Astrocyte of the hippocampus (primary cell): ENCODE measurements at places on chromosomes 11 and 22.

GRCh38 chr11:122686111-122686510 is 30.6 kb downstream of the UBASH3B start:
- DNase-seq, result no peak

DNA sequence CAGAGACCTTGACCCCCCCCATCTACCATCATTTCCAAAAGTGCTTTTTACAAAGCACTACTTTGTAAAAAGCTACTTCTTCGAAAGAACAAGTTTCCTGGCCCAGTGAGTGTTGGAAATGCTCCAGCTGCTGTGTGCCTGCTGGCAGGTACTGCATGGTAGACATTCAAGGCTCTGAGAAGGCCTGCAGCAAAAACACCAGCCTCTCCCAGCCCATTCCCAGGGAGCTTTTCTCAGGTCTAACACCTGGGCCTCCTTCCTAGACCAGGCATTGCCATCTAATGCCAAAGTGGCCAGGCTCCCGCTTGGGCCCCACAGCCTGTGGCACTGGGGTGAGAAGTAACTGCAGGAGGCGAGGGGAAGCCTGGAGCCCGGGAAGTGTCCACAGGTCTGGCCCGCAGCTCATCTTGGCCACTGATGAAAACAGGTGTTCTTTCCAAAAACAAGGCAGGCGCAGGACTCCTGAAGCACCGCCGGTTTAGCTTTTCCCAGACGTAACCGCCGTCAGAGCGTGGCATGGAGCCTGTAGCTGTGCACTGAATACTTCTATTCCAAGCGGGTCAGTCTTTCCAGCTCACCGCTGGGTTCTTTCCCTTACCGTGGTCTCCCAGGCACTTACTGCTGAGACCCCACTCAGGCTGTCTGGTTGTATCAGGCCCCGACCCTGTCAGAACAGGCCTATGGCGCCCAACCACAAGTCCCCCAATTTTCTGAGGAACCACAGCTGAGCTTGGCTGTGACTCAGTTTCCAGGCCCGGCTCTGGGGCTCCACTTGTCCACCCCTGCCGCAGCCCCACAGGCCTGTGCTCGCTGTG is 1.2 kb upstream of the TCIRG1 start:
- DNase-seq, result no peak

DNA sequence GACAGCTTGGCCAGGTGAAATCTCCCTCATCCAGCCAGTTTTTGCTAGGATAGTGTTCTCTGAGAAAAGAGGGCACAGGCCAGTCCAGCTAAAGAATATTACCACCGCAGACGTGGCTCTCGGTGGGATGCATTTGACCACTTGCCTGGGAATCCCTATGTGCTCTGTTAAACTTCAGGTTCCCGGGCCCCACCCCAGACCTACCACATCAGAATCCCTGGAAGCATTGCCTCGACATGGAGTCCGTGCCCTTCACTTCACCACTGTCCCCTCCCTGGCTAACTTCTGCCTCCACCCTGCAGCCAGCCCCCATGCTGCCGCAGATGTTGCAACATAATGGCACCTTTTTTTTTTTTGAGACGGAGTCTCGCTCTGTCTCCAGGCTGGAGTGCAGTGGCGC is 56.9 kb upstream of the EMID1 start:
- no peak for DNase-seq

DNA sequence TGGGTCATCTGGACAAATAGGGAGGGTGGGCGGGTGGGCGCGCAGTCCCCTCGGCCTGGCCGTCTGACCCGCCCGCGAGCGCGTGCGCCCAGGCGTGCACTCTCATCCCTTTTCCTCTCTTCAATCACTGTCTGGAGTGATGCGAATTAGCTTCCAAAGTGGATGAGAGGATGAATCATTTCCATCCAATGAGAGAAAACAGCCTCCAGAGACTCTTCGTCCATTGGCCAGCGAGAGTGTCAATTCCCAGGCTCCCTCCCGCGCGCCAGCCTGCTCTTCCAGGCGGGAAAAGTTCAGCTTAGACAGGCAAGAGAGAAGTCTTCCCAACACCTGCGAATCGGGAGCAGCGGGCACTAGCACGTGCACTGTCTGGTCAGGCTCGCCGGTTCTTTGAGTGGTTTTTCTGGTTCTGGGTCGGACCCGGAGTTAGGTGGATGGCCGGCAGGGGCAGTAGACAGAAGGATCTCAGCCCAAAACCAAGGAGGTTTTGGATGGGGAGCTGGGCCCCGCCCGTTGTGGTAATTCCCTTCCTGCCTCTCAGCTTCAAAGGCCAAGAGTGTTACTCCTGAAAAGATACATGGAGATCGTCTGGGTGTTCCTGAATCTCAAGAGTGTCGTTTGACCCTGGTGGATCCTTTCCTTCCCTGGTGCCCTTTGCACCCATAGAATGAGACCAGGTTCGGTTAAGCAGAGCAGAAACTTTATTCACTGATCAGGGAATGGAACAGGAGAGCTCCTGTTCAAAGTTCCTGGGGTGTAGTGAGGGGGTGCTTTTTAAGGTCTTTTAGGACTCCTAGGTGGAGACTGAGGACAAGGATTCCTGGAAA is 33.4 kb upstream of the GLYATL1 start:
- DNase-seq, result peak; percentile 93

DNA sequence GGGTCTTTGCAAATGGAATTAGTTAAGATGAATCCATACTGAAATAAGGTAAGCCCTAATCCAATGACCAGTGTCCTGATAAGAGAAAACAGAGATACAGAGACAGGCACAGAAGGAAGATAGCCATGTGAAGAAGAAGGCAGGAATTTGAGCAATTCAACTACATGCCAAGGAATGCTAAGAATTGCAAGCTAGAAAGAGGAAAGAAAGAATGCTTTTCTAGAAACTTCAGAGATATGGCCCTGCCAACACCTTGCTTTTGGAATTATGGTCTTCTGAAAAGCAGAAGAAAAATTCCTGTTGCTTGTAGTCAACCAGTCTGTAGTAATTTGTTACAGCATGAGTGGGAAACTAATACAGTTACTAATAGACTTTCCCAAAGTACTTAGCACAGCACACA is 111.3 kb downstream of the SLC17A6 start:
- DNase-seq, result peak; percentile 33

- peak; percentile 99 for DNase-seq
Measured at GRCh38 chr22:41367039-41367679, 14.6 kb upstream of the TEF start.

GRCh38 chr22:24688256-24688655 is 85.3 kb downstream of the GGT1 start:
- DNase-seq, result no peak
